Inflammatory macrophage treated with lipopolysaccharide for 4 hours (primary cell): ENCODE measurements at places on chromosomes 5 and 9.

GRCh38 chr9:8254541-8254940, 455.0 kb upstream of the DMAC1 start:
- no peak for DNase-seq

- DNase-seq = no peak
Measured at GRCh38 chr9:6788162-6789016, 30.6 kb downstream of the KDM4C start.

- DNase-seq = no peak
Measured at GRCh38 chr9:114888607-114889006, 41.8 kb downstream of the TNFSF8 start.

DNA sequence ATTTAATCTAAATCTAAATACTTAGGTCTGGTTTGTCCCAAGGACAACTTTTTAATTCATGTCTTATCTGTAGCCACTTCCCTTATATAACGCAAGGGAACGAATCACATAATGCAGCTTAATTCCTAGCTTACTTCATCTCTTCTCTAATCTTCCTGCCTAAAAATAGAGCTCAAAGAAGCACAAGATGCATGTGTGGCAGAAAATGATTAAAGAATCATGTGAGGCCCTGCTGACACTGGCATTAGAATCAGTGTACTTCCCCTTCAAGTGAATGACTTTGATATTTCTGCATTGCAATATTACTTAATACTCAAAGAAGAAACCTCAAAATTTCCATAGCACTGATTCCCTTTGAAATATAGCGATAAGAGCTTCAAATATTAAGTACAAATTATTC, 317.9 kb upstream of the FTMT start:
- peak; percentile 51 for DNase-seq

DNA sequence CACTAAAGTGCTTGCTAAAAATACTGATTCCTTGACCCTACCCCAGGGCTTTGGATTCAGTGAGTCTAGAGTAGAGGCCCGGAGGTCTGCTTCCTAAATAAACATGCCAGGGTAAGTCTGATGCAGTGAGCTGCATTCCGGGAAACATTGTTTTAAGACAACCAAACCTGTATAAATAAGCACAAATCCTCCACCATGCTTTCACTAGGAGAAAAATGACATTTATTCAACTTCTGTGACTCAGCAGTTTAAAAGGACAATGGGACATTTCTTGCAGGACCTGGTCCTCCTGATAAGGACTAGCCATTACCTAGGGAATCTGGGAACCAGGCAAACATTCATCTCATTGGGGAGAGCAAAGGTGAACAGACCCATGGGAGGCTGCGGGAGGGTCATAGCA, 335.3 kb downstream of the MLLT3 start:
- no peak for DNase-seq

- no peak for DNase-seq
Measured at GRCh38 chr9:129272348-129273025, 94.4 kb upstream of the IER5L start.

- DNase-seq = no peak
Measured at GRCh38 chr9:73889023-73889422, 608.1 kb upstream of the RORB start.

DNA sequence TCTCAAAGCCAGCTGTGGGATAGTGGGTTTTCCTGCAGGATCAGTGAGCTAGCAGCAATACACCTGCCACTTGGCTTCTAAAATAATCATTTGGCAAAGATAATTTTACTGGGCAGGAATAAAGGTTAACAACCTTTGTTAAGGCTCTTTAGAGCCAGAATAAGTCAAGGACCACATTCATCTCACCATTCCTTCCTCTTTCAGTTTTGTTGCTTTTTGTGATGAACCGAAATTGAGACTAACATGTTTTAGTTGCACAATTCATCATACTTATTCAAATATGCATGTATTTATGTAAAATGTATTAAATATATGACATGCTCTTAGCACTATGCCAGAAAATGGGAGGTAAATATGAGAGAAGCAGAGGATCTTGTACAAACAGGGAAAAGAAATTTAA, 824.4 kb upstream of the TYRP1 start:
- DNase-seq = no peak

DNA sequence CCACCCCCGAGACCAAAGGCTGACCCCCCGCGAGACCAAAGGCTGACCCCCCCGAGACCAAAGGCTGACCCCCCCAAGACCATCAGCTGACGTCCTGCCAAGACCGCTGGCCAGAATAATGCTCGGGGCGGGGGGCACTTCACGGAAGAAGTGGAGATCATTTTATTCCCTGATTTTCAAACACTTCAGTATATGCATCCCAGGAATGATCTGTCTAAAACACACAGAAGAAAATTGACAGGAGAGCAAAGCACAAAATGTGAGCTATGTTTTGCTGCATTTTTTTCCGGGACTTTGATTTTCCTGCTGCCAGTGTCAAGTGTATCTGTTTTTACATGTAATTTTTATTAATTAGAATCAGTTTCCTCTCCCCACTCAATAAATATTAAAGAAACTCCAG, 67.1 kb downstream of the ADAMTS2 start:
- no peak for DNase-seq

DNA sequence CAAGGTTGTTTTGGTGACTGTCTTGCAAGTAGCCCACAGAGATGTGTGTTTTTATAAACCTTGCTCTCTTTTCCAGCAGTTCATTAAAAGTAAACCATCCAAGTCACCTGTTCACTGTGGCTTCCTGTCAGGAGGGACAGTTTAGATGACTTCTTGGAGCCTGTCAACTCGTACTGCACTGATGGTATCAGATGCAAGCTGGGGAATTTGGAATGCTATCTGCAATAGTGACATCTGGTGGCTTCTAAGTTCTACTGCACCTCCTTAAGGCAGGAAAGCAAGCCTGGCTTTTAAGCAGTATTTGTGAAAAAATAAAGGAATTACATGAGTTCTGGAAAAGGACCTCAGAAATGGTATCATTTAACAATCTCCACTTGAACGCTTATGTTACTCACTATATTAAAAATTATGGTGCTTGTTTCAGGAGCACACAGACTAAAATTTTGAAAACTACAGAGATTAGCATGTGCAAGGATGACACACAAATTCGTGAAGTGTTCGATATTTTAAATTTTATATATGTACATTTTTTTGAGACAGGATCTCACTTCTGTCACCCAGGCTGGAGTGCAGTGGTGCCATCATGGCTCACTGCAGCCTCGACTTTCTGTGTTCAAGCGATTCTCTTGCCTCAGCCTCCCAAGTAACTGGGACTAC, 164.0 kb downstream of the TTC39B start:
- peak; percentile 19 for DNase-seq

DNA sequence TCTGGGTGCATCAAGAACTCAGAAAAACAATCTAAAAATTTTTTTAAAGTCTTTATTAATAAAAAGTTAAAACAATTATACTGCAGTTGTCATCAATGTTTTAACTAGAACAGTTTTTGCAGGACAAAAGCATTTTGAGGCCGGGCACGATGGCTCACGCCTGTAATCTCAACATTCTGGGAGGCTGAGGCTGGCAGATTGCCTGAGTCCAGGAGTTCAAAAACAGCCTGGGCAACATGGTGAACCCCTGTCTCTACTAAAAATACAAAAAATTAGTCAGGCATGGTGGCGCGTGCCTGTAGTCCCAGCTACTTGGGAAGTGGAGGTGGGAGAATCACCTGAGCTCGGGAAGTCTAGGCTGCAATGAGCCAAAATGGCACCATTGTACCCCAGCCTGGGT, 5.2 kb upstream of the SPRY4 start:
- DNase-seq = no peak

DNA sequence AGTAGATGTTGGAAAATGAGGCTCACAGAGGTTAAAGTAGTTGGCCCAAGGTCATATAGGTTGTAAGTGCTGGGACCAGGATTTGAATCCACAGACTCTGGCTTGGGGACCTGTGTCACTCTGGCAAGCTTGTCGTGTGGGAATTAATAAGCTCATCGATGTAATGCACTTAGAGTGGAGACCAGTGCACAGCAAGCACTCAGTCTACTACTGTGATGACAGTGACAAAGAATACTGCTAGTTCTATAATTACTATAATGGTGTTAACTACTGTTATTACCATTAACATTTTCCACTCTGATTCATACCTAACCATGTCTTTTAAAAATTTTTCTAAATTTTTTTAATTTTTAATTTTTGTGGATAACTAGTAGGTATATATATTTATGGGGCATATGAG, 12.8 kb downstream of the PAM start:
- no peak for DNase-seq

- no peak for DNase-seq
Measured at GRCh38 chr5:181069767-181070491, 29.9 kb downstream of the BTNL9 start.
